Activated CD4-positive, alpha-beta T cell treated with anti-CD3 and anti-CD28 coated beads, Interleukin-2, amount 50 U/mL, for 1 hour (primary cell): ENCODE measurements at places on chromosomes 16 and 17.
A peak's percentile ranks its signal among the peaks of the same experiment; 100 is the strongest.

- DNase-seq: peak; percentile 5
These were observed 228.5 kb upstream of the PMFBP1 start for GRCh38 chr16:72400257-72401083.

GRCh38 chr16:88456356-88457292 lies 3.5 kb downstream of the ZFPM1 start:
- peak; percentile 59 for DNase-seq

- peak; percentile 49 for DNase-seq
These were observed 22.7 kb downstream of the USP22 start for GRCh38 chr17:21019976-21020586.

DNA sequence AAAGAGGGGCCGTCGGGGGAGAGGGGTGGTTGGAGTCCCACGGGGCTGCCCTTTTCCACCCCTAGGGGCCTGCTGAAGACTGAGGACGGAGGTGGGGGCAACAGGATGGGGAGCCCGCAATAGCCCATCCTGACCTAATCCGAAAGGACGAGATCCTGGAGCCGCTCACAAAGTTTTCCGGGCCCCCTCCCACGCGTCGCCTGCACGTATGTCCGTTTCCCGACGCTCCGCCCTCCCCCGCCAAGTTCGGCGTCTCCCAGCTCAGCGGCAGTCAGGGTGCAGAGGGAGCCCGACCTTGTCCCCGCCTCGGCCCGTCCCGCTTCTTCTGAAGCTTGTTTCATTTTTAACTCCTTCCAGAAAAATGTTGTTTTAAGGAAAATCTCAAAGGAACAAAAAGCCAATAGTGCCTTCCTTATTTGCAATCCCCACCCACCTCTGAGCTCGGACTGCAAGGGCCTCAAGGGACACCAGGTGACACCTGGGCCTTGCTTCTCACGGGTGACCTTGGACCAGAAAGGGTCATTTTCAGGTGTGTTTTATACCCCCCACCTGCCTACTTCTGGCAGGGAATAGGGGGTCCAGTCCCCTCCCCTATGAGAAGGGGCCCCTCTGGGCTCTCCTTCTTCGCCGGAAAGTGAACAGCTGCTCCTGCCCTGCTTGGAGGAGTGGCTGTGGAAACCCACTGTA lies 3.4 kb upstream of the ZNF423 start:
- no peak for DNase-seq

- DNase-seq: no peak
These were observed 12.3 kb downstream of the ENPP7 start for GRCh38 chr17:79742951-79743476.

GRCh38 chr16:63749276-63749675 lies 1372.6 kb downstream of the CDH11 start:
- no peak for DNase-seq

DNA sequence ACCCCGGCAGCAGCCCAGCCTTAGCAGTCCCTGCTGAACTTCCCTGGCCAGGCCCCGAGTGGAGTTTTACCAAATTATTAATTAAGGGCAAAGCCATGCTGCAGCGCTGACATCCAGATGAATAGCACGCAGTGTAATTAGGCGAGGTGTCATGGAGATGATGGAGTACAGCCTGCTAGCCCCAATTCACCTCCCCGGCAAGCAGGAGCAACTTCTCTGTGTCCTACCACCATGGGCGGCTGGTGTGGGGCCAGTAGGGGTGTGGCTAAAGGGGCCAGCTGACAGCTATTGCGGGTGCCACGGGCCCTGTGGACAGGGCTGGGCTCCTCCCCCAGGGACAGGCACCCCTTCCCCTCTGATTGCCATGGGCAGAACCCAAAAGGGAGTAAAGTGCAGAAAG lies 24.5 kb downstream of the ENDOV start:
- DNase-seq: no peak

DNA sequence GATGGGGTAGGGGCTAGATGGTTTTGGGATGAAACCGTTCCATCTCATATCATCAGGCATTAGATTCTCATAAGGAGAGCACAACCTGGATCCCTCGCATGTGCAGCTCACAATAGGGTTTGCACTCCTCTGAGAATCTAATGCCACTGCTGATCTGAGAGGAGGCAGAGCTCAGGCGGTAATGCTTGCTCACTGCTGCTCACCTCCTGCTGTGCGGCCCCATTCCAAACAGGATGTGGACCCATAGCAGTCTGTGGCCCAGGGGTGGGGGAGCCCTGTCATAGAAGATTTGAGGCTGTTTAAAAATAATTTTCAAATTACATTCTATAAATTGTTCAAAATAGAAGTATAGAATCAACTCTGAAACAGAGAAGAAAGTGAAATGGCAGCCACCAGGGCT lies 50.8 kb downstream of the PHKB start:
- DNase-seq: no peak

DNA sequence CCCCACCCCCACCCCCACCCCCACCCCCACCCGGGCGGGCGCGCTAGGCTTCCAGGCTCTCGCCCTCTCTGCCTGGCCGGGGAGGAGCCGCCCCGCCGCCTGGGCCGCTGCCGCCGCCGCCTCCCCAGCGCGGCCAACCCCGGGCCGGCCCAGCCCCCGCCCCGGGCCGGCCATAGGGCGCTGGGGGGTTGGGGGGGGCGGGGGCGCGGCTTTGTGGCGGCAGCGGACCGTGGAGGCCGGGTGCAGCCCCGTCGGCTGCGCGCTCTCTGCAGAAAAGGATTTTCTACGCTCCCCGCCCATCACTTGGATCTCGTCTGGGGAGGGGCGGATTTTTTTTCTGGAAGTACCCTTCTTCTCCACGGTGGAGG lies 230.9 kb downstream of the MRTFB start:
- no peak for DNase-seq

DNA sequence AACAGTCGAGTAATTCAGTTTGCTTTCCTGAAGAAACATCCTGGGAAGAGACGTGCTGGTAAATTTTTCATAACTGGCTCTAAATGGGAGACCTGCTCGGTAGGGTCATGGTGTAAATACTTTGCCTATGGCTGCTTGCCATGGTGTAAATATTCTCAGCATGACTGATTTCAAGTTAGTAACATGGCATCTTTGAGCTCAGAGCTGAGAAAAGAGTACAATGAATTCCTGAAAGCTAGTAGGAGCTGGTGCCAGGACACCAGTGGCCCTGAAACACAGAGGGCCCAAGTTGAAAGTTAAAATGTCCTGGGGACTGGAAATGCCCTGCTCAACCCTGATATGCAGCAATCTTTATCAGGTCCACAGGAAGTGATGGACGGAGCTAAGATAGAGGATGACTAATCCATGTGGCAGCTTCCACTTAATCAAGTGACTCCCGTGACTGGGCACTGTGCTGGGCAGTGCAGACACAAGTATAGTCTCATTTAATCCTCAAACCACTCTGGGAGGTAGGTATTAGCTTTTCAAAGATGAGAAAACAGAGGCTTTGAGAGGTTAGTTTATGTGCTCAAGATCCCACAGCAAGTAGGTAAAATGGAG lies 130.1 kb upstream of the ADAMTS18 start:
- no peak for DNase-seq

DNA sequence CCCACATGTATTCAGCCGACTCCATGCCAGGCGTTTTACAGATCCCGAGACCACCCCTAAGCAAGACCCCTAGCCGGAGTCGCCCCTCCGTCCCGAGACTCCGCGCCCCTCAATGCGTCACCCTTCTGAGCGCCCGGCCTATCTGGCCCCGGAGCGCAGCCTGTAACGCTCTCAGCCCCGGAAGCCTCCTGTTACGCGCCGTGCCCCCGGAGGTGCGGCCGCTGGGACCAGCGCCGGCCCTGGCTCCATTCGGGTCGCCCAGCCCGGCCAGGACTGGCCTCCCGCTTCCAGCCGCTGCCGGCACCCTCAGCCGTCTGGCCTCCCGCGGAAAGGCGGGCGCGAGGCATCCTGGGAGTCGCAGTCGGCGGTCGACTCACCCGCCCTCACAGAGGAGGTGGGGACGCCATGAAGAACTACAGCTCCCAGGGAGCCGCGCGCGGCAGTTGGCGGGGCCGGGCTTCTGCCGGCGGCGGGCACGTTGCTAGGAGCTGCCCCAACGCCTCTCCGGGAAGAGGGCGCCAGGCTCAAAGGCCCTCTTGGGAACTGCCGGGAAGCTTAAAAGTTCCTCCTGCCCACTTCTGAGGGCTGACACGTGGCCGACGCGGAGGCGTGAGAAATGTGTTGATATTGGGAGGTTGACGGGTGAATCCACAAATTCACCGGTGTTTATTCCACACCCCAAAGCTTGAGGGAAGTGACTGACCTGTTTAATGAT lies at the start of gene FBF1:
Gene FBF1 (minus strand): TSS at position 316 of the 715 bp plus-strand sequence. CDS start 2,893 bp downstream, outside the sequence.
- DNase-seq: peak; percentile 85

DNA sequence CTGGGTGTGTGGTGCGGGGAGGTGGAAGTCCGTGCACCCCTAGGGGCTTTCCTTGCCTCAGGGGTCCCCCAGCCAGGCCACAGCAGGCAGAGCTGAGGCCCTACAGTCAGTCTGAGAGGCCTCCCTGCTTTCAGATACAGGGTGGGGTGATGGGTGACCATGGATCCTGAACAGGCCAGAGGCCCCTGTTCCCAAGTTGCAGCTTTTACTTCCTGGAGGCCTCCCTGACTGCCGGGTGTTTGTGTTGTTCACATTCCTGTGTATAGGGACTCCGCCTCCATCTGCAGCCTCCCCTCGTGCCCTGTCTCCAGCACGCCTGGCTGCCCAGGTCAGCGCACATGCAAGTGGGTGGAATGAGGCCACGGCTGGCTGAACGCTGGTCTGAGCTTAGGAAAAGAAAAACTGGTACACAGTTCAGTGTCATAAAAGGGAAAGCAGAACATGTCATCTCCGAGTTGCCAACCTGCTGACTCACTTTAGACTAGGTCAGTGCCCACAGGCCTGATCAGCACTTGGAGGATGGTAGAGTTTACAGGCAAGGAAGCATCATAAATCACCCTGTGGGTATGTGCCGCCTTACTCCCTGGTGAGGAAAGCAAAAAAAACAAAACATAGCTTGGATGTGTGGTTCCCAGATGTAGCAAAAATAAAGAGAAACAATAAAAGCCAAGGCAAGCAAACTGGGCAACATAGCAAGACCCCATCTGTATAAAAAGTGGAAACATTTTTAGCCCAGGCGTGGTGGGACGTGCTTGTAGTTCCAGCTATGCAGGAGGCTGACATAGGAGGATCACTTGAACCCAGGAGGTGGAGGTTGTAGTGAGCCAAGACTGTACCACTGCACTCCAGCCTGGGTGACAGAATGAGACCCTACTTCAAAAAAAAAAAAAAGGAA lies 6.2 kb upstream of the SLC7A6 start:
- no peak for DNase-seq

GRCh38 chr17:57045868-57046704 lies 39.0 kb upstream of the AKAP1 start:
- DNase-seq: peak; percentile 13

DNA sequence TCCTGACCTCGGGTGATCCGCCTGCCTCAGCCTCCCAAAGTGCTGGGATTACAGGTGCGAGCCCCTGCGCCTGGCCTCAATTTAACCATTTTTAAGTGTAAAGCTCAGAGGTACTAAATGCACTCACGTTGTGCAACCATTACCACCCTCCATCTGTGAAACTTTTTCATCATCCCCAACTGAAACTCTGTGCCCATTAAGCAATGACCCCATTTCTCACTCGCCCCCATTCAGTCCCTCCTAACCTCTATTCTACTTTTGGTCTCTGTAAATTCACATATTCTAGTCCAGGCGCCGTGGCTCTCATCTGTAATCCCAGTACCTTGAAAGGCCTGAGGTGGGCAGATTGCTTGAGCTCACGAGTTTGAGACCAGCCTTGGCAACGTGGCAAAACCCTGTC lies 8.3 kb upstream of the SPNS3 start:
- DNase-seq: no peak

DNA sequence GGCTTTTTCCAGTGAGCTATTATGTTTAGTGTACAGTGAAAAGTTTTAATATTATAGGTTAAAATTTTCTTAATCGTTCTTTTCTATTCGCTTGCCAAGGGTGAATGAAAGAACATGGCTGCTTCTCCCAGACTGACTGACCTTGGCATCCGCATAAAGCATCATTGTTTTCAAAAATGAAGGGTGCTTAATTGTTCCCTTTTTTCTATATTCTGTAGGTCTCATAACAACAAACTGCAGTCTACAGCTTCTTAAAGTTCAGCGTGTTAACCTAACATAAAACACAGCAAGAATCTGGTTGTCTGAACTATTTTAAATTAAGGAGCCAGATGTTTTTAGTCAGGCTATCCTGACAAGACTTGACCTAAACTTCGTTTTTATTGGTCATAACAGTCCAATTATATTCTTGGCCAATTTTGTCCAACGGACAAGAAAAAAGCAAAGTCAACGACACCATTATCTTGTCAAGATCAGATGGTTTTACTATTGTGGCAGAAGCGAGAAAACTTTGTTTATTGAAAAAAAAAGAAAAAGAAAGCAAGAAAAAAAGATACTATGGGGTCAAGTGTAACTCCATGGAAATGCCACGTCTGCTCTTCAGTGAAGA lies 14.1 kb downstream of the C17orf58 start:
- no peak for DNase-seq

GRCh38 chr17:67999291-67999911 lies 3.1 kb upstream of the C17orf58 start:
- DNase-seq: no peak

DNA sequence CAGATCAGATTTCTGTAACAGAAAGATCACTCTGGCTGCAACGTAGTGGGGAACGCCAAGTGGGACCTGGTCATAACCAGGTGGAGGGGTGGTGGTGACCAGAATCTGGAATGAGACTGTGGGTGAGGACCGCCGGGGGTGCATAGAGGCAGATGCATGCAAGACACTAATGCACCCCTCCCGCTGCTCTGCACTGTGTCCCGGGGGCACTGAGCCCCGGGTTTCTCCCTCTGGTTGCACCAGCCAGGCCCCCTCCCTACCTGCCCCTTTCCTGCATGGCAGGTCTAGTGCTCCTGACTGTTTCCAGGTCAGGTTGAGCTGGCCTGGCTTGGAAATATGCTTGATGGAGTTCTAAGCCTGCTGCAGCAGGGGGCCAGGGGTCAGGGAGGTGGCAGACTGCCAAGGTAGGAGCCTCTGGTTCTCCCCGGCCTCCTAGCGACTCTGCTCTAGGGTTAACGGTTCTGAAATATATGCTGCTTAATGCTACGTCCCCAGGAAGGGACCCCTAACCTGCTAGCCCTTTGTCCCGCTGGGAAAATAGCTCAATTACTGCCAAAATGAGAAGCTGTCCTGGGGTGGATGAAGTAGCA lies 94.3 kb downstream of the SDK2 start:
- no peak for DNase-seq

DNA sequence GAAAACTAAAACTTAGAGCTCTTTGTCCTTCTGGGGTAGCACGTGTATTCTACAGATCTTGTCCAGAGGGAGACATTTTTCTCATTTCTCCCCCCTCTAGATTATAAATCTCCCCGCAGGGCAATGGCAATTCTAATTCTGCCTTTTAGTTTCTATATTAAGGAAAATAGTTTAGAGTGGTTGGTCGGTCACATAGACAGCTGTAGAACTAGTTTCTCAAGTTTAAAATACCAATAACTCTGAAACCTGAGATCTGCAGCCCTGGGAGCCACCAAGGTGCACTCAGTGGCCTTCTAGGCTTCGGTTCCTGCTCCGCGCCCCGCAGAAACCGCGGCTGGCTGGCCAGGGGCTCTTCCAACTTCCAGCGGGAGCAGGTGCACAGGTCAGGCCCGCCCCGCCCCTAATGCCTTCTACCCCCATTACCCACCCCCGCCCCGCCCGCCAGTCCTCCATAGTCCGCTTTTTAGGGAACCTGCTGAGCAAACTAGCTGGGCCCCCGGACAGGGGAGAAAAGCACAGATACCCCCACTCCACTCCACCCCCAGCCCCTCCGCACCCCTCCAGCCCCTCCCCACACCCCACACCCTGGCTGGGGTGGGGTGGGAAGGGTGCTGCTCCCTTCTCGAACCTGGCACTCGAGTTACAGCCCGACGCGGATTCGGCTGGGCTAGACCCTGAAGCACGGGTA lies 431 bp downstream of the SLFN11 start:
- DNase-seq: no peak

- no peak for DNase-seq
These were observed 53.0 kb upstream of the GAS7 start for GRCh38 chr17:10251212-10251948.
